ENCODE measurements at places on chromosomes 7 and 10.

DNA sequence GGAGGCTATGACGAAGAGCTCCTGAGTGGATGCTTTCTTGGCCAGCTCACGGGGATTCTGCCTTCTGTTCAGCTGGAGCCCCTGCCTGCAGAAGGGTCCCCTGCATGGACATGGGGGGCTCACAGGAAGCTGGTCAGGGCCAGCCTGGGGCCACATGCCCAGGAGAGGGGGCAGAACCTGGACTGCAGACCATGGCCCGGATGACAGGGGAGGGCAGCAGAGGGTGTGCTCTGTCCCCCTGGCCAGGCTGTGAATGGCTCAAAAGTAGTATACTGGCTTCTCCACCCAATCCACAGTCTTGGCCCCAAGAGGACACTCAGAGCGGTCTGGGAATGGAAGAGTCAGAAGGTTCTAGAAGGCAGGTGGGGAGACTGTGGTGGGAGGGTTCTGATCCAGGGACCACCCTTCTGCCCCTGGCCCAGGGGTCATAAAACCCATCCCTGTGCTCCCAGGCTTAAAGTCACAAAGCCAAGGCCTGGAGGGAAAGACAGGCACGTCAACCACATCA is 40.3 kb downstream of the PPIF start:
- DNase-seq, result peak; percentile 32

- no peak for DNase-seq
These were observed 156.9 kb downstream of the EBF3 start for GRCh38 chr10:129807211-129807610.

GRCh38 chr10:4125776-4126175 is 340.8 kb upstream of the KLF6 start:
- DNase-seq, result no peak

- DNase-seq, result no peak
These were observed 52.2 kb downstream of the R3HCC1L start for GRCh38 chr10:98186681-98187080.

- DNase-seq, result no peak
These were observed 5.8 kb downstream of the NFKB2 start for GRCh38 chr10:102401342-102401654.

DNA sequence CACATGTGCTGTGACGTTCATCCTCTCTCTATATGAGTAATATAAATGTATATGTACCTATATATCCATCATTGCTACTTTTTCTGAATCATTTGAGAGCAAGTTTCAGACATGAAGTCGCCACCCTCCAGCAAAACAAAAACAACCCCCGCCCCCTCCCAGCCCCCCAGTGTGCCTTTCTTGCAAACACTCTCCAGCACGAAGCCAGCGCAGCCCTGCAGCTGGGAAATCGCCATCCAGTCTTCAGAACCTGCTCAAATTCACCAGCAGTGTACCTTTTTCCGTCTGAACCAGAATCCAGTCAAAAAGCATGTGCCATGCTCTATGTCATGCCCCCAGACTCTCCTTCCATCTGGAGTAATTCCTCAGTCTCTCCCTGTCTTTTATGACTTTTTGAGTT is 135.8 kb downstream of the TACC2 start:
- DNase-seq, result no peak

GRCh38 chr7:3076700-3077099 is 33.0 kb upstream of the CARD11 start:
- DNase-seq, result no peak

- no peak for DNase-seq
These were observed 30.9 kb downstream of the CALML5 start for GRCh38 chr10:5468262-5469106.

DNA sequence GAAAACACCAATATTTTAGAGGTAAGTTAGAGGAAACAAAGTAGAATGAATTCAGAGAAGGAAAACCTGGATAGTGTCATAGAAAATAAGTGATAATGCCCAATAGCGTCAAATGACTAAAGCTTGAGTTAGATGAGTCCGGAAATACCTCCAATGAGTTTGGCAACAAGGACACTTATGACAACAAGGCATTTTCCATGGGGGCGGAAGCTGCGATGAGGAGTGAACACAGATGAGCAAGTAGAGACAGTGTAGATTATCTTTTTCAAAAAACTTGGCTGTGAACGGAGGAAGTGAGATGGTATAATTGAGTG is 383 bp upstream of the R3HCC1L start:
- DNase-seq, result no peak

- DNase-seq, result no peak
These were observed 9.5 kb downstream of the PTCD1 start for GRCh38 chr7:99428972-99429566.

GRCh38 chr7:124688991-124689390 is 76.6 kb downstream of the GPR37 start:
- no peak for DNase-seq

DNA sequence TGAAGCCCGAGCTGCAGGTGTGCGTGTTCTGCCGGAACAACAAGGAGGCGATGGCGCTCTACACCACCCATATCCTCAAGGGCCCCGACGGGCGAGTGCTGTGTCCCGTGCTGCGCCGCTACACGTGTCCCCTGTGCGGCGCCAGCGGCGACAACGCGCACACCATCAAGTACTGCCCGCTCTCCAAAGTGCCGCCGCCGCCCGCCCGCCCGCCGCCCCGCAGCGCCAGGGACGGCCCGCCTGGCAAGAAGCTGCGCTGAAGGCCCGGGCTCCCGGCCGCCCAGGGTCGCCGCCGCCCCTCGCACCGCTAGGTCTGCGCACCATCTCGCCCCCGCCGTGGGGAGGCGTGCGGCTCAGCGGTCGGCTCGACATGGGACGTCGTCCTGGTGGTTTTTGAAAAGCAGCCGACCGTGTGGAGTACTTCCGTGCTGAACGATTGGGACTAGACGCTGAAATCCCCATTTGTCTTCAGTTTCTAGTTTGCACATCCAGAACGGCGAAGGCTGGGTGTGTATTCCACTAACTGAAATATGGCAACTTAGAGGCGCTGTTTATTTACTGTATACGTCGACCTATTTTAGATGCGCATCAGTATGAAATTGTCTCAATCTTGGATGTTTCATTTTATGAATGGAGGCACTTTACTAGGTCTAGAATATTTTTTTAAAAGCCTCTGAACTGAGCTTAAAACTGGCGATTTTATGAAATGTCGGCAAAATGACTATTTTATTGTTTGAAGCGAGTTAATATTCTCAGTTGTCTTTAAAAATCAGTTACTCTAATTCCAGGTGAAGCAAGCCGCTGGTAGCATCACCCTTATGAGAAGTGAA is 1.1 kb downstream of the NANOS1 start:
- peak; percentile 77 for DNase-seq

DNA sequence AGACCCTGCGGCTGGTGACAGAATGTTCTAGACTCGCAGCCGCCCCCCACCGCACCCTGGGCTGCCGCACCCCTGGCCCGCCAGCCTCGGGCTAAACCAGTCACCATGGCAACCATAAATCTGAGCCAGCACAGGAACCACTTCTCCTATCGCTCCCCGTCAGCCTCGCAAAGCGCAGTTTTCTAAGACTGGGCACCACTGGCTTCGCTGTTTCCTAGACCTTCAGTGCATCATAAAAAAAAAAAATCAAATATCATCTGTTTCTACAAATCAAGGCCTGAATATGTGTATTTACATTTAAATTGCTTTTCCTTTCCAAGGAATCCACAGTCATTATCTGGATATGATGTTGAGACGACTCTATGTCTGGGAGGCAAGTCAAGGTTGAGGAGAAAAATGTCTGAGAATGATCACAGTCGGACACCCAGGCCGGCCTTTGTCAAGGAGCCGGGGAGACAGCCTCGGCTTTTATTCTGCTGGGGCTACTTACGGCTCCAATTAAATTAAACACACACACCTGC is 99.9 kb downstream of the PTPRN2 start:
- DNase-seq, result no peak

DNA sequence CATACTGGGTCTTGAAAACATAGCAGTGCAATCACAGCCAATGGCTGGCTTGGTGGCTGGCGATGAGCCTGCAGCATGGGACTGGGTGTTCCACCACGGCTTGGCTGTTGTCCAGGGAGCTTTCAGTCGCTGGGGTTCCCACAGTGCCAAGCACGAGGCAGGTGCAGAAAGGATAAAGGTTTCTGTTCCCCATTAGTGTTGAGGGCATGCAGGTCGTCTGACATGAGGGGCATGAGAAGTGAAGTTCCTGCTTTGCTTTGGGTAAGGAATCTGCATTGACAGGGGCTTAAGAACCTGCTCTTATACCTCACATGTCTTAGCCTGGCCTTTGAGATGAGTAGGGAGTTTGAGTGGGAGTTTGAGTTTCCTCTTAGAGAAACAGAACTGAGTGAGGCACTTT is 9.0 kb upstream of the CFTR start:
- no peak for DNase-seq

DNA sequence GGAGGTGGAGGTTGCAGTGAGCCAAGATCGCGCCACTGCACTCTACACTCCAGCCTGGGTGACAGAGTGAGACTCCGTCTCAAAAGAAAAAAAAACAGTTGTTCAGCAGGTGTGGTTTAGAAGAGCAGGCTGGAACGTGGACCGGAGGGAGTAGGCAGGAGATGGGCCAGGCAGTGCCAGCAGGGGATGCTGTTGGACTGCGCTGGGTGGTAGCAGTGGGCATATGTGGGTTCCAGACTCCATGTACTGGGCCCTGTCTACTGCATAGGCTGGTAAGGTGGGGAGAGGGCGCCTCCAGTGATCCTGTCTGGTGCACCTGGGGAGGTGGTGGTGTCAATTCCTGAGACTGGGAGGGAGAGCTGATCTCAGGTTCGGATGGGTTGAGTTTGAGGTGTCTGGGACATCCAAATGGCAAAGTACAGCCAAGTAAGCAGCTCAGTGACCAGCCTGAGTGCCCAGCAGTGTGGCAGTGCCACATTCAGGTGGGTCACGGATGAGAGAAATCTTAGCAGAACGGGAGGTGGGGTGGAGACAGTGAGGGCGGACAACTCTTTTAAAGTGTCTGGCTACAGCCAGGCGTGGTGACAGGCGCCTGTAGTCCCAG is 25.9 kb downstream of the SFXN4 start:
- DNase-seq, result no peak

DNA sequence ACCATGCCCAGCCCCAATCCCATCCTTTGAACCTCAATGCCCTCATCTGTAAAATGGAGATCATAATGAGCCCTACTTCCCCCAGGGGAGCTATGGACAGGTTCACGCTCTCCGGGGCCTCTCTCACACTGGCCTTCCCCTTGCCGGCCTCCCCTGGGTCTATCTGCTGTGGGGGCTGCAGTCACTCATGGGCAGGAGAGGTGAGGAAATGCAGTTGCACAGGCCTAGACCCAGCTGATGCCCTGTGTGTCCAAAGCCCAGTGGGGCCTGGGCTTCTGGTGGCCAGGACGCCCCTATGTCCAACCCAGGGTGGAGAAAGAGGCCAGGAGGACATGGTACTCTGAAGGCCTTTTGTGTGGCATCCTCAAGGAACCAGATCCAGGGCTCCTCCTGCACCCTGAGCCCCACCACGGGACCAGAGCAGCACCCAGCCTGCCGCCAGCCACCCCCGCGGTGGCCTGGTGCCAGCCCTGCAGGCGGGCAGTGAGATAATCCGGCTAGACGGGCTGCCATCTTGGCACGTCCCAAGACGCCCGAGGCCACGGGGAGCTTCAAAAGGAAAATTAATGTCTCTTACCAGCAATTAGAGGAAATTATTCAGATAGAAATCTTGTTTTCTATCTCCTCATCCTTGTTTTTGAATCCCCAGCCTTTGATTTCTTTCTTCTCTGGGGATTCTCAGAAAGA is 39.0 kb downstream of the MYL10 start:
- peak; percentile 49 for DNase-seq

DNA sequence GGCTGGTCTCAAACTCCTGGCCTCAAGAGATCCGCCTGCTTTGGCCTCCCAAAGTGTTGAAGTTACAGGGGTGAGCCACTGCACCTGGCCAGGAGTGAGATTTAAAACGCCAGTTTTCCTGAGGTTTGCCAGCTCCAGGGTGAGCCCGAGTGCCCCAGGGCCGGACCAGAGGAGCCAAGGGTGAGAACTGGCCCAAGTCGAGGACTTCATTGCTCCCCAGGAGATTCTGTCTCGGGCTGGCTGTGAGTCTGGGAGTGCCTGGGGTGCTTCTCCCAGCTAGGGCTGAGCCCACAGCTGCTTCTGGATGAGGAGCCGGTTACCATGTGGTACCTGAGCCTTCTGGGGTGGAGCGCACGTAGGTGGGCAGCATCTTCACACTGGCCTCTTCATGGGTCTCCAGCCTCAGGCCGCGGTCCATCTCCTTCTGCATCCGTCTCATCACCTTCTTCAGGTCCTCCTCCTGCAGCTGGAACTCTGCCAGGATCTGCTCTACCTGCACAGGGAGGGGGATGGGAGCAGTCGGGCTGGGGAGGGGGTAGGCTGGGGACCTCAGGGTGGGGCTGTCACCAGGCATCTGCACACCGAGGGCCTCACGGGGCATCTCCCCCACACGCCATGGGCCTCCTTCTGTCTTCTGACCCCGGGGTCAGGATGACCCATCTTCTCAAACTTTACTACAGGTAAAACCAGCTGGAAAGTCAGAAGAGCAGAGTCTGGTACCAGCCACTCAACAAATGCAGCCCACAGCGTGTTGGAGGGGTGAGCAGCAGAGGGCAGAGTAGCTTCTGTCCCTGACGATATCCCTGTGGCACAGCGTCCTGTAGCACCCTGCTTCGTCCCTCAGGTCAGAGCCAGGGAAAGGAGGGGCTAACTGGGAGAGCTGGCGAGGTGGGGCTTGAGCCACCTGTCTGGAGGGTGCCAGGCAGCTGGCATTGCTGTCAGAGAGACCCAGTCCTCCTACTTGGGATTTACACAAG is 12.1 kb upstream of the MYL7 start:
- DNase-seq, result no peak

- DNase-seq, result no peak
These were observed 142.1 kb downstream of the GRID1 start for GRCh38 chr10:86224354-86225102.

DNA sequence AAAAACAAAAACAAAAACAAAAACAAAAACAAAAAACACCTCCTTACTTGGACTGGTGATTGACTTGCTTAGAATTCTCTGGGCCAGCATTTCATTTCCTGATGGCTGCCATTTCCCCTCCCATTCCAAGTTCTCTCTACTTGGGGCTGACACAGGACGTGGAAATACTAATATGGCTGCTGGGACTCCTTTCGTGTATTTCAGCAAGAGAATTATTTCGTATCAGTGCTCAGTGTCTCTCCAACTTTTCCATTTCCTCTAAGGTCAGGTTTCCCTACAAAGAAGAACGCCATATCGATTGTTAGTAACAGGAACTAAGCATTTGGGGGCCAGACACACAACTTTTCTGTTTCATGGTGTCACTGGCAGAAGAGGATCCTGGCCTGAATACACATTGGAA is 22.5 kb upstream of the VAX1 start:
- DNase-seq, result no peak

- DNase-seq, result no peak
These were observed 13.3 kb upstream of the CELF2 start for GRCh38 chr10:11004144-11005077.

- no peak for DNase-seq
These were observed 14.9 kb downstream of the CAMK2G start for GRCh38 chr10:73859428-73859783.

Data from type B pancreatic cell (in vitro differentiated cells).